ENCODE measurements at places on chromosomes 1 and 21.

- no peak for DNase-seq
These were observed at the start of gene IL24 for GRCh38 chr1:206897175-206897574. IL24 (plus strand) TSS chr1:206897443; CDS start chr1:206897833, 390 bp downstream.

GRCh38 chr1:172902861-172903381 is 147.8 kb downstream of the TNFSF18 start:
- no peak for DNase-seq

GRCh38 chr1:157968946-157969345 is 24.5 kb upstream of the KIRREL1 start:
- no peak for DNase-seq

- no peak for DNase-seq
These were observed 21.4 kb downstream of the OPRD1 start for GRCh38 chr1:28833381-28833780.

GRCh38 chr1:61012341-61012761 is 70.0 kb upstream of the NFIA start:
- no peak for DNase-seq

DNA sequence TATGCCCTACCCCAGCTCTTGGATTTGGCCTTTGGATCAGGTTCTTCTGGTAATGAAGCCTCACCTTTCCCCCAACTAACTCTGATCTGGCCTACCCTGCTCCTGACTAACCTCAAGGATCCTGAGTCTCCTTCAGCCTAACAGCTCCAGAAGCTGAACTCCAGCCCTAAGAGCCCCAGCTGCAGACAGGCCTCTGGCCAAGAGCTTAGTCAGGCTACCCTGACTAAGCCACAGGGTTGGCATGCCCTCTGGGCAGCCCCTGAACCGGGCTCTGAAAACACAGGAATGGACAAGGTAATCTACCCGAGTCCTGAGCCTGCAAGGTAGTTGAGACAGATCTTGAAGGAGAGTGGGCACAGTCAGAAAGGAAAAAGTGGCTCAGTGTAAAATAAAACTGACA is 29.4 kb downstream of the COA7 start:
- no peak for DNase-seq

DNA sequence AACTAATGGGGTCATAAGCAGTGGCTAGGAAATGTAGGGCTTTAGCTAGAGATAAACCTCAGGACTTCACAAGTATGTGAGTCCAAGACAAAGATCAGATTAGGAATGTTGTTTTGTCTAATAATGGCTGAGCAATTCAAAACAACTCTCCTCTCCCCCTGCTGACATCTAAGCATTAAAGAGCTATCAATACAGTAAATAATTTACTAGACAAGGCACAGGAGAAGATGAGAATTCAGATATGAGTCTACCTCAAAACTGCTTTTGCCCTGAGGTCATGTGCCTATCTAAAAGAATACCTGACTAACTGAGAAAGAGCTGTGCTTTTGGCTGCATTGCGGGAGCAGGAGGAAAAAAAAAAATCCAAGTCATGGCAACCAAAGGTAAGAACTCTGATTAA is 86.8 kb downstream of the SPATA17 start:
- DNase-seq = no peak

- DNase-seq = no peak
These were observed 49.6 kb upstream of the FOXD3 start for GRCh38 chr1:63272811-63273210.

Data from bone marrow (tissue), 2 donors.